ENCODE measurements at places on chromosomes 13 and 19. TPM values are rescaled to one million over a fixed set of nuclear protein-coding genes. Genes with fewer than 3 reads are reported as not detected.

DNA sequence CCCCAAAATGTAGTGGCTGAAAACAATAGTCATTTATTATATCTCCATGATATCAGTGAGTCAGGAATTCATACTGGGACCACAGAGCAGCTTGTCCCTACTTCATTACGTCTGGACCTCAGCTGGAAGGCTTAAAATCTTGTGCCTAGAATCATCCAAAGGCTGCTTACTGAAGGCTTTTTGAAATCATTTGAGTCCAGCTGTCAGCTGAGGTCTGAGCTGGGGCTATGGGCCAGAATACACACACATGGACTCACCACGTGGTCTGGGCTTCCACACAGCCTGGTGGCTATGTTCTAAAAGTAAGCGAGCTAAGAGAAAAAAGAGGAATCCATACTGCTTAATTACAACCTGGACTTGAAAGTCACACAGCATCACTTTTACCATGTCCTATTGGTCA, 209.2 kb downstream of the KCTD12 start:
- no peak overlapping the region for H3K27ac ChIP-seq
- H3K4me3 ChIP-seq: no peak overlapping the region
- H3K27me3 ChIP-seq: no peaks in the 10 kb centered on the region
- no peaks in the 10 kb centered on the region for H3K36me3 ChIP-seq
- no peak for DNase-seq
- no peaks in the 10 kb centered on the region for H3K4me1 ChIP-seq

- H3K36me3 ChIP-seq: no peaks in the 10 kb centered on the region
- peaks cover 10% of the 10 kb centered on the region for H3K4me1 ChIP-seq
- H3K27me3 ChIP-seq: no peaks in the 10 kb centered on the region
- H3K4me3 ChIP-seq: peak overlapping the region; percentile 61
- H3K27ac ChIP-seq: no peak overlapping the region
Measured at GRCh38 chr19:46659151-46660007, 1.6 kb downstream of the DACT3 start.

DNA sequence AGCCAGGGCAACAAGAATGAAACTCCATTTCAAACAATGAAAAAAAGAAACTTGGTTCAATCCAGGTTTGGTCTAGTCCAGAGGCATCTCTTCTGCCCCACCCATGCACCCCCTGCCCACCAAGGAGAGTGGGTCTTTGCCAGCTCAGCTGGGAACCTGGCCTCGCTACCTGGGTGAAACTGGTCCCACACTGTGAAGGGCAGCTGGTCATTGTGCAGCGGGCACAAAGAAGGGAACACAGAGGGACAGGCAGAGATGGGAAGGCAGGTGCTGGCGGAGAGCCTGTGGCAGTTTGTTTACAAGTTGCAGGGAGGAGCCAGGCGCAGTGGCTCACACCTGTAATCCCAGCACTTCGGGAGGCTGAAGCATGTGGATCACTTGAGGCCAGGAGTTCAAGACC, 50.2 kb downstream of the CPAMD8 start:
- DNase-seq: no peak
- no peaks in the 10 kb centered on the region for H3K4me1 ChIP-seq
- H3K27ac ChIP-seq: no peak overlapping the region
- no peaks in the 10 kb centered on the region for H3K27me3 ChIP-seq
- H3K4me3 ChIP-seq: no peak overlapping the region

DNA sequence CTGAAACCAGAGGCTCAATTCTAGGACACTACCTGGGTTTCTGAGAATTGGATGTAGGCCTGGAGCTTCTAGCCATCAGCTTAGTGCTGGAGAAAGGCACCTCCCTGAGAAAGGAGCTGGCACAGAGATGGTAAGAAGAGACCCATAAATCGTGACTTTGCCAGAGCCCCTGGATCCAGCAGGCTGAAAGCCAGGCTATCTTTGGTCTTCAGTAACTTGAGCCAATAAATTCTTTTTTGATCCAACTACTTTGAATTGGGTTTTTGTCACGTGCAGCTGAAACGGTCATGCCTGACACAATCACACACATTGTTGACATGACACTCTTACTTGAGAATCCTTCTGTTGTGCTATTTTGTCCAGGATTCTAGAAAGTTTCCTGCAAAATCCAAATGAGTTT, 103.4 kb downstream of the LHFPL6 start:
- H3K4me3 ChIP-seq: no peak overlapping the region
- H3K4me1 ChIP-seq: no peaks in the 10 kb centered on the region
- no peaks in the 10 kb centered on the region for H3K36me3 ChIP-seq

- H3K27ac ChIP-seq: no peak overlapping the region
- H3K4me3 ChIP-seq: no peak overlapping the region
Measured at GRCh38 chr13:23956106-23956505, 58.8 kb upstream of the C1QTNF9B start.

DNA sequence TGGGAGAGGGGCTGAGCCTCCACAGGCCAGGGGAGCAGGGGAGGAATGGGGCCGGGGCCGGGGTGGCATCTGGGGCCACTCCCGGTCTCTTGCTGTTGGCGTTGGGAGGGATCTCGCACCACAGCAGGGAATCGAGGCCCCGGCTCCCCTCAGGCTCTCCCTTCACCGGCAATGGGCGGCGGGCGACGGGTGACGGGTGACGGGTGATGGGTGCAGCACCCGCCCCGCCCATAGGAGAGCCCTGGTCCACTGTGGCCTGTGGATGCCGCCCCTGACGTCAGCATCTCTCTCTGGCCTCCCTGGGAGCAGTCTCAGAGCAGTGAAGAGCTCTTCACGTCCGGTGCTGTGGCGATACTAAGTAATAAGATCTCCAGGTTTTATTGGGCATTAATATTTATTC, 133.6 kb downstream of the KDM4B start:
- no peak overlapping the region for H3K4me3 ChIP-seq
- H3K4me1 ChIP-seq: peaks cover 5% of the 10 kb centered on the region

DNA sequence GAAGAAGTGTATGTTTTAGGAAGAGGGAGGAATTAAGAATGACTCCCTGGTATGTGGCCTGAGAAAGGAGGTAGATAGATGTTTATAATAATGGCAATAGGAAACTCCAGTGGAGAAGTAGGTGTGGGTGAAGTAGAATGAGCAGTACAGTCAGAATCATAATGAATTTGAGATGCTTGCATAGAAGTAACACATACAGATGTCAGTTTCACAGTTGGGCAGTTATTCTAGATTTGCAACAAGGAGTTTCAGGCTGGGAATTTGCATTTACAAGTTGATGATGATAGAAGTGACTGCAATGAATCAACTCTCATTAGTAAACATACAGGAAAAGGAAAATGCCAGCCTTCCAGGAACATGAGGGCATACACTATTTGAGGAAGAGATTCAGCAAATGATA, 149.0 kb downstream of the SLITRK1 start:
- no peaks in the 10 kb centered on the region for H3K4me1 ChIP-seq
- no peak overlapping the region for H3K27ac ChIP-seq
- H3K27me3 ChIP-seq: no peaks in the 10 kb centered on the region
- H3K4me3 ChIP-seq: no peak overlapping the region

- no peaks in the 10 kb centered on the region for H3K36me3 ChIP-seq
- peak overlapping the region; percentile 20 for H3K27ac ChIP-seq
- peaks cover 14% of the 10 kb centered on the region for H3K4me1 ChIP-seq
- H3K27me3 ChIP-seq: no peaks in the 10 kb centered on the region
Measured at GRCh38 chr13:47475441-47475948, 525.6 kb downstream of the SUCLA2 start.

DNA sequence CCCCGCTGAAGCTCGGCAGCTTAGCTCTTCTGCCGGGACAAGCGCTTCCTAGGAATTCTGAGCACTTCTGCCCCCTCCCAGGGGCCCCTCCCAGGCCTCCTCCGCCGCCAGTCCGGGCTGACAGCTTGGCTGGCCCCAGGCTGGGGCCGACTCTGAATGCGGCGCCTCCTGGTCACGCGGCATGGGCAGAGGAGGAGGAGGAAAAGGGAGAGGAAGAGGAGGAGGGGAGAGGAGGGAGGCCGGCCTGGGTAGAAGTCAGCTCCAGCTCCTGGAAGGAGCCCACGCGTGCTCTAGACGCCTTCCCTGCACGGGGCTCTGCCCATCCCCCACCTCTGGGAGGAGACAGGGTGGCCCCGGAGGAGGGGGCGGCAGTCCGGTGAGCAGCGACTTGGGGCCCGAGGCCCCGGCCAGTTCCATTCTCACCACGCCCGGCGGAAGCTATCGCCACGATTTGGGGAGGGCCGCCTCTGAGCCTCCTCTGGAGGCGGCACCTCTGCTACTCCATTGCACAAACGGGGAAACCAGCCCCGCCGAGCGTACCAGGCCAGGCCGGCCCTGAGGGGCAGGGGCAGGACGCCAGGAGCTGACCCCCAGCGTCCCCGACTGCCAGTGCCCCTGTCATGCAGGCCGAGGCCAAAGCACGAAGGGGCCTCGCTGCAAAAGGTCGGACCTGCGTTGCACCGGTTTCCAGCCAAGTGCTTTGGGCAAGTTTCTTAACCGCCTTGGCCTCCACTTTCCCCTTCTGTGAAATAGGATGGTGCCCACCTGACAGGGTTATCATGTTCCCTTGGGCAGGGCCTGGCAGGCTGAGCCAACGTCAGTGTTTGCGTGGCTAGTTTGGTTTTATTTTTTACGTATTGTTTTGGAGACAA, 31.6 kb downstream of the CCNE1 start:
- peaks cover 3% of the 10 kb centered on the region for H3K4me1 ChIP-seq
- H3K36me3 ChIP-seq: no peaks in the 10 kb centered on the region
- no peak overlapping the region for H3K4me3 ChIP-seq
- peak; percentile 66 for DNase-seq

DNA sequence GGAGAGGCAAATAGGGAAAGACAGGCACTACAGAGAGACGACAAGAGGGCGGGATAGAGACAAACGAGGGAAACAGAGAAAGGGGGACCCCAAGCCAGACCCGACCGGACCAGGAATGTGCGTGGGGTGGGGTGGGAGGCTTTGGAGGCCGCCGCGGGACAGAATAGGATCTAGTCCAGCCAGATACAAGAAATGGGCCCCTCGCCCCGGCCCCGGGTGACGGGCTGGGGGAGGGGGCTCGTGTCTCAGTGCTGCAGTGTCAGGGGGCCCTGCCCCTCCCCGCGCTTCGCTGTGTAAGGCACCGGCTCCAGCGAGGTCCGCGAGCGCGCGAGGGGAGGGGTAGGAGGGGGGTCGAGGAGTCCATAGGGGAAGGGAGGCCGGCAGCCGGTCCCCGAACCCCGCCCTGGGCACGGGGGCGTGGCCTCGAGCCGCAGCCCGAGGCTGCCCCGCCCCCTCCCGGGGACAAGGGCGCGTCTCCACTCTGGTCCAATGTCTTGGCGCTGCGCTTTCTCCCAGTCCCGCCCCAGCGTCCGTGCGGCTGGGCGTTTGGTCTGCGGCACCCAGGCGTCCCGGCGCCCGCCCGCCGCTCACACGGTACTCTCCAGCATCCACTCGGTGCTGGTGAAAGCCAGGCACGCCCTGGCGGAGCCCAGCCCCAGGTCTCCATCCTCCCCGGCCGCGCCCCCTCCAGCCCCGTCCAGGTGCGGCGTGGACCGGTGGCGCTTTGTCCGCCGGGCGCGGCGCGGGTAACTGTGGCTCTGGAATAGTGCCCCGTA, 11.0 kb downstream of the IFNL1 start:
- DNase-seq: no peak
- H3K4me3 ChIP-seq: no peak overlapping the region
- H3K27me3 ChIP-seq: peaks cover 4% of the 10 kb centered on the region
- no peak overlapping the region for H3K27ac ChIP-seq

DNA sequence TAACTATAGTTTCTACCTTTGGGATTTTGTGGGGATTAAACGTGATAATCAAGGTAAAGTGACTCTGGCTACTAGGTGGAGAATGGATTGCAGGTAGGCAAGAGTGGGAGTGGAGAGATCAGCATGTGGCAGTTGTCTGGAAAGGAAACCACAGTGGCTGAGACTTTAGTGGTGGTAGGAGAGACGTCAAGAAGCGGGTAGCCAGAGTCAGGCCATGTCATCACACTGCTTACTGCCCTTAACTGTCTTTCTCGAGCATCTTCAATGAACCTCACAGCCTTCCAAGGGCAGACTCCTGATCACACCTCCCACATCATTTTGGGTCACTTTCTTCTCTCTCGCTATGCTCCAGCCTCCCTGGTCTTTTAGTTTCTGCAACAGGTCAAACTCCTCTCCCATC, 28.6 kb upstream of the MBNL2 start:
- DNase-seq: no peak
- H3K36me3 ChIP-seq: no peaks in the 10 kb centered on the region
- no peaks in the 10 kb centered on the region for H3K4me1 ChIP-seq

GRCh38 chr19:2775556-2776430, 7.3 kb downstream of the SGTA start:
- H3K36me3 ChIP-seq: no peaks in the 10 kb centered on the region
- H3K4me1 ChIP-seq: peaks cover 16% of the 10 kb centered on the region
- peak overlapping the region; percentile 95 for H3K27ac ChIP-seq
- DNase-seq: peak; percentile 93
- H3K4me3 ChIP-seq: peak overlapping the region; percentile 36
- H3K27me3 ChIP-seq: no peaks in the 10 kb centered on the region

DNA sequence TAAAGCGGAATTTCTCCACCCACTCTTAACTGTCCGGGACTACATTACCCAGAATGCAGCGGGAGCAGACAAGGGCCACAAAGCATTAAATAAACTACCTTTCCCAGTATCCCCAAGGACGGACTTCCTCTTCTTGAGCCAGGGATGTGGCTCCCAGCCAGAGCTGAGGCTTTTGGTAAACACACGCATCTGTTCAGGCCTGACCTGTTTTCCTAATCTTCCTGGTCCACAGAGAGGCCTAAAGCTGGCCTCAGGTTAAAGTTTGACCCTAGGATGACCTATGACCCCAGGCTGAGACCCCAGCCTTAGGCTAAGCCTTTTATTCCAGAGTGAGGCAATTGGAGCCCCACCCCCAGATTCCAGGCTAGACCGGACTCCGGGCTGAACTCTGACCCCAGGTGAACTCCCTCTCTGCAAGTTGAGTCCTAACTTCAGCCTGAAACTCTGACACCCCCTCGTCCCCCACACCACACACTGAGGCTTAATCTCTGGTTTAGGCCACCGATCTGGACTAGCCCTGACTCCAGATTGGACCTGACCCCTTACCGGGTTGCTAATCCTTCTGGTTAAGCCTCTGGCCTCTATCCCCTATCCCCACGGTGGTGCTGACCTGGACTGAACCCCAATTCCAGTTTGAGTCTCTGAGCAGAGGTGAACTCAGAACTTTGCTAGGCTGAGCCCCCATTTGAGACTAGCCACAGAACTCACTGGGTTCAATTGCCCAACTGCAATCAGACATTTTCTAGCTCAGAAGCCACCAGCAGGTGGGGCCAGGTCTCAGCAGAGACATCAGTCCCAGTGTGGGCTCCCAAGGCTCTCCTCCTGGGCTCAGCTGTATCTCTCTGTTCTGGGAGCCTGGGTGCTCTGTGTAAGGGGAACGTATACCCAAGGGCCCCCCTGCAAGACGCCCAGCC, 750 bp upstream of the GPR108 start:
- peak overlapping the region; percentile 52 for H3K4me3 ChIP-seq
- DNase-seq: peak; percentile 97
- H3K36me3 ChIP-seq: peaks cover 6% of the 10 kb centered on the region
- peaks cover 4% of the 10 kb centered on the region for H3K4me1 ChIP-seq

- H3K27me3 ChIP-seq: no peaks in the 10 kb centered on the region
Measured at GRCh38 chr13:95723438-95723837, 46.5 kb downstream of the DNAJC3 start.

- peak within 1 kb of the TSS; percentile 70 for H3K27ac ChIP-seq
- peak within 1 kb of the TSS; percentile 78 for H3K4me3 ChIP-seq
- DNase-seq: peak; percentile 95
- H3K36me3 ChIP-seq: peaks cover 26% of the 10 kb centered on the region
- H3K27me3 ChIP-seq: no peaks in the 10 kb centered on the region
Measured at GRCh38 chr19:6720369-6721137, at the start of gene C3. TSS of gene C3 (minus strand) at chr19:6720650. CDS start at chr19:6720589, 61 bp downstream.

- no peak for DNase-seq
- no peak overlapping the region for H3K27ac ChIP-seq
- H3K4me1 ChIP-seq: no peaks in the 10 kb centered on the region
- H3K4me3 ChIP-seq: no peak overlapping the region
Measured at GRCh38 chr13:110449219-110450015, 112.1 kb downstream of the RAB20 start.

GRCh38 chr13:112513761-112514160, 74.2 kb downstream of the TUBGCP3 start:
- H3K27me3 ChIP-seq: no peaks in the 10 kb centered on the region
- H3K27ac ChIP-seq: no peak overlapping the region

The OR10H1 gene
- not detected for total RNA-seq

The TBXA2R gene
- 4.4 TPM for total RNA-seq

The PCDH17 gene
- 6.1 TPM for total RNA-seq

The RGL3 gene
- total RNA-seq: 26.6 TPM

Data from right lobe of liver (tissue), 6 donors.